Esophagus squamous epithelium (tissue), 5 donors: ENCODE measurements at places on chromosomes 7 and 10.

GRCh38 chr7:40899151-40899550 lies 764.3 kb downstream of the SUGCT start:
- DNase-seq: no peak

- no peak for DNase-seq
Measured at GRCh38 chr10:35835545-35835944, 193.4 kb upstream of the FZD8 start.

- DNase-seq: no peak
Measured at GRCh38 chr7:77399816-77400215, 16.3 kb downstream of the GSAP start.

DNA sequence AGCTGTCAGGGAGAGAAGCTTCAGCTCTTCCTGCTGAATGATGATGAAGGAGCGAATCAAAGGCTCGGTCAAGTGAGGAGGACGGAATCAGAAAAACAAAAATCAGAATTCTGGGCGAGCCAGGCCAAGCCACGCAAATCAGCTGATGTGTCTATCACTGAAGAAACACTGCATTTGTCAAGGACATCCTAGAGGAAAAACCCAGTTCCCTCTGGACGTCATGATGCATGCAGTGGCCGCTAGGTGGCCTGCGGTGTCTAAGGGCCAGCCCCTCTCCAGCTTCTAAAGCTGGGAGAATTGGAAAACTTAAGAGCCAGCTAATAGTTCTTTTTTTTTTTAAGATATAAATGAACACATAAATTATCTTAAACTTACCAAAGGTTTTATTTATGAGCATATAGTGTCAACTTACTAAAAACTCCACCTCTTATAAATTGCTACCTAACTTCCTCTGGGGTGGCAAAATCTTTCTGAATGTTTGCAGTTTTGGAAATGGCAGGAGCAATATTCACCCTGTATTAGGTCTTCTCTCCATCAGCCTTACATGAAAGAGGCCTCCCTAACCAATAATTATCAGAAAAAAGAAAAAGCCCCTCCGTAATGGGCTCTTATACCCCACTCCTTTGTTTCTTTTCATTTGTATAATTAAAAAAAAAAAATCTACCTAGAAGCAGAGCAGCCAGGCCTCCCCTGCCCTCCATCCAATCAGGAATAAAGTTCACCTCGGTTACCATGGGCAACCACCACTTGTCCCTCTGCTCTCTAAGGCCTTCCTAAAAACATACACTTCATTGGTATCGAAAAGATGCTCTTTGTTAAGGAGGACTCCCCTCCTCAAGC lies 186.8 kb downstream of the USP6NL start:
- DNase-seq: no peak

DNA sequence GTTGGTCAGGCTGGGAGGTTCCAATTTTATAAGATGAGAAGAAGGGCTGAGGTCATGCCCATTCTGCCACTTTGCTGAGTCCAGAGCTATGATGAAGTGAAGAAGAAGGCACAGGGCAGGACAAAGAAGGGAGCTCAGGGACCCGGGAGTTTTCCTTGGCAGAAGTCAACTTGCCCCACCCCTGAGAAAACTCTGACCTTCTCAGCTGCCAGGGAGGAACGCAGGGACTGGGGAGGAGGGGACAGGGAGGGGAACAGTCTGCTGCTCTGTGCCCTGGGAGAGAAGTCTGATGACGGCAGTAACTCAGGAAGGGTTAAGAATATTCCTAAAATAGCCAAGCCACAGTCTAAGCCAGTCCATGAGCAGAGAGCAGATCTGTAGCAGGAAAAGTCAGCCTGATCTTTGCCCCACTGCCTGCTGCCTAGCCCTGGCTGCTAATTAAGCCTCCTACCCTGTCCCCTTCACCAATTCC lies 11.7 kb downstream of the ADIRF start:
- no peak for DNase-seq

DNA sequence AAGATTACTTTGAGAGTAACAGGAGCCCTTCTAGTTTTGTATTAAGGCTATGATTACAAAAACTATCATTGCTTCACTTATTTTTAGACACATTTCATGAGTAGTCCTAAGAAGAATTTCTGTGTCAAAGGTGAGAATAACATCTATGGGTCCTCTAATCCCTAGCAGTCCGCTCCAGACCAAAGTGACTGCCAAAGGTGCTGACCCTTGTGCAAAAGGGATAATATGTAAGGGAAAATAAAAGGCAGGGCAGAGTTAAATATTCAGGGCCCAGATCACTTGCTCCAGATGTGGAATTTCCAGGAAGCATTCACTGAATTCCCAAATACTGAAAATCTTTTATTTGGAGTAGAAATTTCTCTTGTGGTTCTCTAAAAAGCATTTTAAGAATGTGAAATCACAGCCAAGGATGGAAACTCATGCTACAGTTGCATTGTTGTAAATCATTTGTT lies 29.3 kb downstream of the RHOBTB1 start:
- no peak for DNase-seq

GRCh38 chr10:36468620-36469019 lies 656.8 kb upstream of the ANKRD30A start:
- no peak for DNase-seq
